ENCODE measurements at places on chromosomes 1 and 21.

DNA sequence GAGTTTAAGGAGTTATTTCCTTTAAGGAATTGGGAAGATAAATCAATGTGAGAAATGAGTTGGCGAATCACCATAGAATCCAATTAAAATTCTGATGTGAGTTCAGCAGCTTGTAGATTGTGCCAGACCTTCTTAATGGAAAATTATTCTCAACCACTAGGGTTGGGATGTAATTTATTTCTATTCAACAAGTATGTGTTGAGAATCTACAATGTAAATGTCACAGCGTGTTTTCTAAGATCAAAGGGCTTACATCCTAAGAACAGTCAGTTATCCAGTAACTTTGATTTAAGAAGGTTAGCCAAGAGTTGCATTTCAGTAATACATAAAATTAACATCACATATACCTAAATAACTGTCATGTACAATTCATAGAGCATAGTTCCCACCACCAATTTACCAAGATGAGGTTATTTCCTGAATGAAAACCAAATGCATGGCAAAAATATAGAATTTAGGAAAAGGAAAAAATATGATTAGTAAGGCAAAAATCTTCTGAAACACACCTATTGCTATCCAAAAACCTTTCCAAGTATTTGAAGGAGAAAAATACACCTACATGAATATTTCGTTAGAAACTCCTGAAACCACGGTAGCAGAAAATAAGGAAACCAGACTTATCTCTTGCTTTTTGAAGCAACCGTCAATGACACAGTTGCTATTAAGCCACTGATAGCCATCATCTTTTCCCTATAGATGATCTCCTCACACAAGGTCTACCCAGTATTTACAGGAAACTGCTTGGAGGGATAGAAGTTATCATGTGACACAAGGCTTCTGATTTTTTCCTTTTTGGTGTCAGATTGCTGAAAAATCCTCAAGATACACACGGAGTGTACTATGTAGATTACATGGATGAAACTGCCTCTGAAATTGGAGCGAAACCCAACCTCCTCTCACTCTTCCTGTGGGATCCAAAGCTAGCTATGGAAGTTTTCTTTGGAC, 259.4 kb upstream of the POGK start:
- no peak for DNase-seq

- no peak for DNase-seq
These were observed 1065.6 kb downstream of the PLA2G4A start for GRCh38 chr1:187894349-187894748.

DNA sequence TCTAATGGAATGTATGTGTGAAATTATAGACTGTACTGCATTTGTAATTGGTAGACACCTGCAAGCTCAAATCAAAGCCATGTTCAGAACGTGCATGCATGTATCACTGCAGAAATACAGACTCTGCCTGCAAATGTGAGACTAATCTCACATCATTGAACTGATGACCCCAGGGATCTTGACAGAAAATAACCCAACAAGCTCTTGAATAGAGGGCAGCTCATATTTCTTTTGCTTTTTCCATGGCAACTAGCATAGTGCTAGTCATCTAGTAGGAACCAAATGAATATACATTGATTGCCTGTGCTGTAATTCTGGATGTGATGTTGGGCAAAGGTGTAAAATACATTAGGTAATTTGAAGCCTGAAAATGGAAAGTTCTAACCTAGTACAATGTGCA, 62.4 kb downstream of the PTPRC start:
- DNase-seq = no peak

DNA sequence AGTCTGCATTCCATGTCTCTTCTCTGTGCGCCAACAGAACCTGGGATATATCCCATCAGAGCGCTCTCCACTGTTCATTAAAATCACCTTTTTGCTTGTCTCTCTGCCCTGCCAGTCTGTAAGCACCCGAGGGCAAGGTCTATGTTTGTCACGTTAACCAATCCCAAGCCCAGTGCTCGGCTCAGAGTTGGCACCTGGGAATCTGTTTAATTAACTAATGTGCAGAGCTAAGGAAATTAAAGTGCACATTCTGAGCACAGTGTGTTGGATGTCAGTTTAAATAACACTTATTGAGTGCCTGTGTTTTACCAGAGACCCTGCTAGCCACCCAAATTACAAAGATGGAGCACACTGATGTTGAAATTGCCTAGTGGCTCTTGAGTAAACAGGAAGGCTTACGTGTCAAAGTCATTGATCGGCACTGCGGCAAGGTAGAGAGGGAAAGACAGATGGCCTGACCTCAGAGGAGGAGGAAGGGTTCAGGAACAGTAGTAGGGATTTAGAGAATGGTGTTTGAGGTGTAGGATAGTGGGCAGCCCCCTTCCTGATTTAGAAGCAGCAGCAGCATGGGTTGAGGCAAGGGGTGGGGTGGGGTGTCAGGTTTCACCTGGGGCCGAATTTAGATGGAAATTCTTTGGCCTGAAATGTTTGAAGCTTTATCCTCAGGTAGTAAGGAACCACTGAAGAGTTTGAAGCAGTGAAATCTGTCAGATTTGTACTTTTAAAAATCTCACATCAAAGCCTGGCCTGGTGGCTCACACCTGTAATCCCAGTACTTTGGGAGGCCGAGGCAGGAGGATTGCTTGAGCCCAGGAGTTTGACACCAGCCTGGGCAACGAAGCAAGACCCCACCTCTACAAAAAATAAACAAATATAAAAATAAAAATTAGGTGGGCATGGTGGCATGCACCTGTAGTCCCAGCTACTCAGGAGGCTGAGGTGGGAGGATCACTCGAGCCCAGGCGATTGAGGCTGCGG, 7.7 kb downstream of the ARMH1 start:
- no peak for DNase-seq

DNA sequence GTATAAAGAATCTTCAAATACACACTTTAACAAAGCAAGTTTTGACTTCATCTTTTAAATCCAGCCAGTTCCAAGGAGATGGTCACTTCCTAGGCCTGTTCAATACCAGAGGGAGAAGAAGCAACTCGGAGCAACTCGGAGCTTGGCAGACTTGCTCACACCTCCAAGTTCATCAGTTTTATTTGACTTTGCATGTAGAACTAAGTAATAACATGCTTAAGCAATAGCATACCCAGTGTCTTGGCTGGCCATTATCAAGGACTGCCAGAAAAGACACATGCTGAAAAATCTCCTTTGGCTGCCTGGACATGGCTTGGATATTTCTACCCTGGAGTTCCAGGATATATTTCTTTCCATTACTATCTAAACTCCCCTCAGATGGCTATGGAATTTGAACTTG, 52.6 kb downstream of the GNG12 start:
- DNase-seq = no peak

GRCh38 chr1:86423473-86423872, 498 bp upstream of the CLCA2 start:
- no peak for DNase-seq

- DNase-seq = no peak
These were observed at the start of gene ZBTB8A for GRCh38 chr1:32538887-32539583. ZBTB8A (plus strand) TSS chr1:32539427; CDS start chr1:32592932, 53,505 bp downstream.

DNA sequence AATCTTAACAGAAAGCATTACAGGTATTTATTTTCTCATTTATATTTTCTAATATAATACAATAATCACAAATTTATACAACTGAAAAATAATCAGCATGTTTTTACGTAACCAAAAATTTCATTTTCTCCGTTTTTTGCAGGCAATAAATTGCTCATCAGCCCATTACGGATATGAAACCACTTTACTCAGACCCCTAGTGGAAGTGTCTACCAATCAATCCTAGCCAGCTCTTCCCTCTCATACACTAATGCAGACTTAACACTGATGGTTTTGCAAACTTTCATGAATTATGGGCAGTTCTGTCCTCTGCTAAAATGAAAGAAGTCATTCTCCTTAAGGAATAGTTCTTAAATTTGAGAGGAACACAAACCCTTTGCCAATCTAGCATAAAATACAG, 124.7 kb downstream of the EIF4G3 start:
- no peak for DNase-seq

- DNase-seq = no peak
These were observed 68.4 kb downstream of the EPHB2 start for GRCh38 chr1:22778862-22779520.

GRCh38 chr1:211324992-211325775, 1.4 kb upstream of the TRAF5 start:
- DNase-seq = no peak

- no peak for DNase-seq
These were observed 212.7 kb downstream of the PTBP2 start for GRCh38 chr1:96934282-96934681.

- no peak for DNase-seq
These were observed 42.0 kb upstream of the ID3 start for GRCh38 chr1:23601135-23601967.

GRCh38 chr1:107451715-107452114, 310.9 kb downstream of the NTNG1 start:
- no peak for DNase-seq

- DNase-seq = no peak
These were observed 16.9 kb downstream of the NPHP4 start for GRCh38 chr1:5975133-5975880.

- DNase-seq = no peak
These were observed 272.3 kb downstream of the NEGR1 start for GRCh38 chr1:72010094-72010431.

DNA sequence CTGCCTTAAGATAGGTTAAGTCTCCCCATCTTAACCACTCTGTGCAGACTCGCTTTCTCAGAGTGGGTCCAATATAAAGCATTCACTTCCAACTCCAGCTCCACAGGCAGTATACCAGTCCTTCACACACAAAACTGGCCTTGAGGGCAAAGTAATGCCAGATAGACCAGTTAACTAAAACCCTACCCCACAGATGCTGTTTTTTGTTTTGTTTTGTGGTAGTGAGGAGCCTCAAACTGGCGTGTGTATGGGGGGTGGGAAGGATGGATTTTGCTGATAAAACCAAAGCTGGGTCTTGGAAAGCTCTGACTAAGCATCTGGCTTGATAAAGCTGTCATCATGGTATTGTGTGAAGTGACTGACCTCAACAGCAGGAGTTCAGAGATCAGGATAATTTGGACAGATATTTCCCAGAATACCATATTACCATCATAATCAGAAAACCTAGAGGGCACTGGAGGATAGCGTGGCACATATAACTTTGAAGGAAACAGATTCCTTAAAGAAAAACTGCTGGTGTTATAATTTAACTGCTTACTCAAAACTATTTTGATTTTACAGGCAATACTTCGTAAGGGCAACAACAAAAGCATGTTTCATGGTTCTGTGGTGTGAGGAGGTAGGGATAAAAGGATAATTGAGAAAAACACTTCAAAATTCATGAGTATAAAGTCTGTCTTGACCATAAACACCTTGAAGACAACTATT, 29.6 kb upstream of the CPLANE2 start:
- no peak for DNase-seq

GRCh38 chr1:41379738-41380130, 18.5 kb downstream of the FOXO6 start:
- no peak for DNase-seq

GRCh38 chr1:168234846-168235547, 9.2 kb downstream of the SFT2D2 start:
- DNase-seq = no peak

DNA sequence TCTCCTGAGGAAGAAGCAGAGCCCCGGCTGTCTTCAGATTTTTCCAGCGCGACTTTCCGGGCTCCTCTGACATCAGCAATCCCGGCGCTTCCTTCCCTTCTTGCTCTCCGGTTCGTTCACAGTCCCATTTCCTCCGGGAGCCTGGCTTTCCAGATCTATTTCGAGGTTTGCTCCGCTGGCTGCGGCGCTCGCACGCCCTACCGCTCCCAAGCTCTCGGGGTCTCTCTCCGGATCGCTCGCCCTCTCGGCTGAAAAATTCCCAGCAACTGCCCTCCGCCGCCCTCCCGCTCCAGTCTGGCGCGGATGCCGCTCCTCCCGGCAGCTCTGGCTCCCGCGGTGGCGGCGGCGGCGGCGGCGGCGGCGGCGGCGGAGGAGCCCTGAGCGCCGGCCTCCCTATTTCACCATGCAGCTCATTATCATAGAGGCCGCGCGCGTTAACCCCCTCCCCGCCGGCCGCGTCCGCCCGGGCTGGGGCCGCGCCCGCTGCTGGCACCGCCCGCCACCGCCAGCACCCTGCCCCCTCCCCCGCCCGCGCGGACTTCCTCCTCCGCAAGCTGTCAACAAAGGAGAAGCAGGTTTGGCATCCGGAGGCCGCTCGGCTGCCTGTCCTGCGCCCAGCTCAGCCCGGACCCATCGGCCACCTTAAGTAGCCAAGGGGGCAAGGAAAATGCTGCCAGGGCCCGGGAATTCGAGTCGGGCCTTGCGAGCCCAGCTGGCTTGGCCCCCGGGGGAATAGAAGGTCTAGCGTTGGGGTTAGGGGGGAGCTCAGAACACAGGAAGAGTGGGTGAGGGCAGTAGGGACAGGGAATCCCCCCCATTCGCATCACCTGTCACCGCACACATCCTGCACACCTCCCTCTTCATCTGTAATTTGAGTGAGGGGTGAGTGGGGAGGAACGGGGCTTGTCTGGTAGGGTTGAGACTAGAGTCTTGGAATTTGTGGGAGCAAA, at the start of gene PLXNA2:
TSS of gene PLXNA2 (minus strand) at position 418 of the 950 bp plus-strand sequence. CDS start 26,462 bp downstream, outside the sequence.
- DNase-seq = peak; percentile 29

- DNase-seq = no peak
These were observed 65.4 kb downstream of the MACF1 start for GRCh38 chr1:39269791-39270342.

DNA sequence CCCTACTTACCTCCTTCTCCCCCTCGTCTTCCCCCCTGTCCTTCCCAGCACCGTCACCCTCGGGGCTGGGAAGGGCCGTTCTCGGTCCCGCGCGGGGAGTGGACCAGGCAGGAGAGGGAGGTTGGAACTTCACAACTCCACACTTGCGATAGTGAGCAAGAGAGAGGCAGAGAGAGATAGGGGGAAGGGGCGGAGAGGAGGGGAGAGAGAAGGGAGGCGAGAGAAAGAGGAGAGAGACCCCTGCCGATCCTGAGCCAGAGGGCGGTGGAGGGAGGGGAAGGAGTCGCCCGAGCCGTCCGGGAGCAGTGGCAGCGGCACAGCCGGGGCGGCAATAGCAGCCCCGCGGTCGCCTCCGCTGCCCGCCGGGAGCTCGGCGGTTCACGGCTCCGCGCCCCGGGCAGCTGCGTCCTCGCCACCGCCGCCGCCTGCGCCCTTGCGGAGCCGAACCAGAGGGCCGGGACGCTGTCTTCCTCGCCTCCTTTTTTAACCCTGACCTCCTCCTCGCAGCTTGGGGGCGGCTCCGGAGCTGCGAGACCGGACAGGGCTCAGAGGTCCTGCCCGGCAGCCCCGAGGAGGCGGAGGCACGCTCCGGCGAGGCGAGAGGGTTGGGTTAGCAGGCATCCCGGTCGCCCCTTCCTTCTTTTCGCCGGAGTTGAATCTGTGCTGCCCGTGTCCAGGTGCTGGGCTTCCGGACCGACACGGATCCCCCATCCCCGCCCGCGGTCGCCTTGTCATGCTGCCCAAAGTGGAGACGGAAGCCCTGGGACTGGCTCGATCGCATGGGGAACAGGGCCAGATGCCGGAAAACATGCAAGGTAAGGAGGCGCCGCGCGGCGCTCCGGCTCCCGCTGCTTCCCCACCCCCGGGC, 11.7 kb downstream of the NR5A2 start:
- no peak for DNase-seq
